ENCODE measurements at places on chromosomes 2 and 18.

GRCh38 chr2:151973901-151974199, 125.0 kb downstream of the CACNB4 start:
- DNase-seq: no peak

GRCh38 chr2:112927745-112928144, 16.8 kb downstream of the IL37 start:
- DNase-seq: no peak

DNA sequence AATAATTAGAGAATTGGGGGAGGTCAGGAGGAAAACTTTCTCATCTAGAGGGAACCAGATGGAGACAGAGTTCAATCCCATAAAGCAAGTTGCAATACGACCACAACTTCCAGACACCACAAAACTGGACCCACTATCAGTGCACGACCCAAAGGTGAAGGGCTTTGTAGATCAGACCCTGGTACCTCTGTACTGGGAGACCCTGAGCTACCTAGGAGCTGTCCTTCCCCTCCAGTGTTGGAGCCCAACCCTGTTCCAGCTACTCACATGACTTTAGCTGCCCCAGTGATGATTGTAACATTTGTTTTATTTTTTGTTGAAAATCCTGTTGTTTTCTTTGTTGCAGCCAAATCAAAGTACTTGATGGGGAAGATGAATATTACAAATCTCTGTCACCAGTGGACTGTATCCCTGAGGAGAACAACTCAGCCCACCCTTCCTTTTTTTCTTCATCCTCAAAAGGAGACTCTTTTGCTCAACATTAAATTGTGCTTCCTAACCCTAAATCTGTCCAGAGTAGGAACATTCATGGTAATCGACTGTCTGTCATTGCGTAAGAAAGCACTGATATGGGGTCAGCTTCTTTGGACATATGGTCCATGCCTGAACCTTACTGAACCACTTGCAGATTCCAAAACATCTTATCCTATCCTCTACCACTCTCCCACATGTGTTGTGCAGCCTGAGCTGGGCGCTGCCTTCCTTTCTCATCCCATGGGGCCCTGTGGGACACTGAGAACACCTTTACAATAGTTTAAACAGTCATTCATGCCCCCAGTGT, 62.3 kb upstream of the SP5 start:
- no peak for DNase-seq

GRCh38 chr2:101502095-101502494, 27.2 kb upstream of the RFX8 start:
- DNase-seq: no peak

DNA sequence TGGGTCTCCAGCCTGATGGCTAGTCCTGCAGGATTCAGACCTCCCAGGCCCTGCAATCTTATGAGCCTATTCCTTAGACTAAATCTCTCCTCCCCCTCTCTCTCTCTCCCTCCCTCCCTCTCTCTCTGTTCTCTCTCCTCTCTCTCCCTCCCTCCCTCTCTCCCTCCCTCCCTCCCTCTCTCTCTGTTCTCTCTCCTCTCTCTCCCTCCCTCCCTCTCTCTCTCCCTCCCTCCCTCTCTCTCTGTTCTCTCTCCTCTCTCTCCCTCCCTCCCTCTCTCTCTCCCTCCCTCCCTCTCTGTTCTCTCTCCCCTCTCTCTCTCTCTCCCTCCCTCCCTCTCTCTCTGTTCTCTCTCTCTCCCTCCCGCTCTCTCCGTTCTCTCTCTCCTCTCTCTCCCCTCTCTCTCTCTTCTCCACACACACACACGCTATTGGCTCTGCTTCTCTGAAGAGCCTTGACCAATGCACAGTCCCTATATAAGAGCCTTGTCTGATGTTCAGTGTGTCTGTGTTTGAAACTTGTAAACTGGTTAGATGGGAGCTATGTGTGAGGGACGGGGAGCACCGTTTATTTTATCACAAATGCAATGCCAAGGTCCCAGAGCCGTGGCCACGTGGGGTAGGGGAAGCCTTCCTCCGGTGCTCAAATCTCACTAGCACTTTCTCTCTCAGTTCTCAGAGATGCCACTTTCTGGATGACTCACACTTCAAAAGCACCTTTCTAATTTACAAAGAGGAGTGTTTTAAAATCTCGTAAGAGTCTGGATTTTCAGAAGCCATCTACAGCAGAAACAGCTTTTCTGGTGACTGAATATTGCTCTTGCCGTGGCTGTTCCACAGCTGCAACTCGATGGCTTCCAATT, 9.4 kb upstream of the PRLH start:
- no peak for DNase-seq

- DNase-seq: no peak
Observed at GRCh38 chr2:231394211-231395141, 1.0 kb upstream of the B3GNT7 start.

DNA sequence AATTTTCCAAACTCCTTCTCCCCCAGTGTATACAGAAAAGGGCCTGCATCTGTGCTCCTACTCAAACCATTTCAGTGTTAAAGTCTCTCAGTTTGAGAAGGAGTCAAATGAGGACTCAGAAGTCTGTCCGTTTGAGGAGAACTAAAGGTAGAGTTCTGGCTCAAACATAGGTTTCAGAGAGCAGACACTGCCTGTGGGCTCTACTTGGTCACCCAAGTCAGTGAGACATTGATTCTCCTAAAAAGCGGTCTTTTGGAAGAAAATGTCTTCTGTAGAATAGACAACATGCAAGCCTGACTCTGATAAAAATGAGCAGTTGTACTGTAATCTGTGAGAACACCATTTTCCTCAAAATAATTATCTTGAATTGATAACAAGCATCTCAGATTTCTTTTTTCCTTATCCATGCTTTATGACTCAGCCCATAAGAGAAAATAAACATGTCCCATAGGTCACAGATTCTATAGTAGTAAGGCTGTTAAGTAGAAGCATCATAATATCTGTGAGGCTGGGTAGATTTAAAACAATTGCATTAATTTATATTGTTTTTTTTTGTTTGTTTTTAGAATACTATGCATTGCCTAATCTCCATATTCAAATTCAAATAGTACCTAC, 82.8 kb downstream of the ASXL3 start:
- no peak for DNase-seq

DNA sequence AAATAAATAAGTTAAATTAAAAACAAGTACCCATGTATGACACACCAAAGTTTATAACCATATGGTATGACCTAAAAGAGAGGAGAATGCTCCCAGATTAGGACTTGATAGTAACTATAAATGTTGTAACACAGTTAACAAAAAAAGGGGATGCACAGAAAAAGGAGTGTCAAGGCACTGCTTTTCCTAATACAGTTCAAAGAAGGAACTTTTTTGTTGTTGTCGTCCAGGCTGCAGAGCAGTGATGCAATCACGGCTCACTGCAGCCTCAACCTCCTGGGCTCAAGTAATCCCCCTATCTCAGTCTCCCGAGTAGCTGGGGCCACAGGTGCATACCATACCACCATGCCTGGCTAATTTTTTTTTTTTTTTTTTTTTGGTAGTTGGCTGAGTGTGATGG, 2.7 kb downstream of the NARS1 start:
- no peak for DNase-seq

DNA sequence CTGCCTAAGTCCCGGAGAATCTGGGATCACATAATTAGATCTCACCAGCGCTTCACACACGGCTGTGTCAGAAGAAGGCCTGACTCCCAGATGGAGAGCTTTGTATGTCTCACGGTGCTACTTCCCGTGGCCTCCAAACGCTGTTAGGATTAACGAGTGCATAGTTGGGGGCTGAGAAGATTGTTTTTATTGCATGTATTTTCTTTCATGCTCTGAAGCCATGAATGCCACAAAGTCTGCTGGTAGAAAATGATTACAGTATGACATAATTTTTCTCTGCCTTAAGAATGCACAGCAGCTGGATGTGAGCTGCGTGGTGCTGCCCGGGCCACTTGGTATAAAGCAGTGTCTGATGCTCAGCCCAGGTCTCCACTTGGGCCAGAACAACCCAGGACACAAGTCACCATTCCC, 166.5 kb downstream of the SEPTIN10 start:
- no peak for DNase-seq

DNA sequence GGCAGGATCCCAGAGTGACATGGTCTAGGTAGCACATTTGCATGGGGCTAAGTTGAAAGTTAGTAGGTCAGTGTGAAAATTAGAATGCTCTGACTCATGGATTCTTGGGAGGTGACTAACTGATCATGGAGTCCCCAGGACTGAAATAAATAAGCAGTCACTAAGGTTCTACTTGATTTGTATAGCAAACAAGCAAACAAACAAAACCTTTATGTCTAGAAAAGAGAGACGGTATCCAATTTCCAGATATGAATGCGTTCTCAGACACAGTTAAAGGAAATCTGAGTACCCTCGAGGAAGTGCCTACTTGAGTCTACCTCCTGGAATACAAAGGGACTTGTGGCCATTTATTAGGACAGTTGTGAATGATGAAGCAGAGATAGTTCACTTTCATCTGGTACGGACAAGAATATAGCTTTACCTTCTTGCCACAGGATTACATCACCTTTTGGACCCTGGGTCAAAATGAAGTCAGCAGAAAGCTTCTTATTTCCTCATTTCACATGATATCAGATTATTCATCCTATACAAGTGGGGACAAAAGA, 54.3 kb upstream of the AGPS start:
- DNase-seq: peak; percentile 74

GRCh38 chr2:219820767-219821166, 193.3 kb downstream of the SLC4A3 start:
- no peak for DNase-seq

- no peak for DNase-seq
Observed at GRCh38 chr2:84160453-84160852, 298.6 kb downstream of the SUCLG1 start.

DNA sequence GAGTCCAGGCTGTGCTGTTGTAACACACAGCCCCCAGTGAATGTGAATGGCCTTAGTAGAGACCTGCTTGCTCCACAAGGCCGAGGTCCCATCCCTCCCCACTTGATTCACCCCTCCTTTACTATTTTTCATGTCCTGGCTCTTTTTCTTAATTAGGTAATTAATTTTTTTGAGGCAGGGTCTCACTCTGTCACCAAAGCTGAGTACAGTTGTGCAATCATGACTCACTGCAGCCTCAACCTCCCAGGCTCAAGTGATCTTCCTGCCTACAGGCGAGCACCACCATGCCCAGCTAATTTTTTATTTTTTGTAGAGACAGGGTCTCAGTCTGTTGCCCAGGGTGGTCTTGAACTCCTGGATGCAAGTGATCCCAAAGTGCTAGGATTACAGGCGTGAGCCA, 19.3 kb downstream of the FBLN7 start:
- no peak for DNase-seq

- no peak for DNase-seq
Observed at GRCh38 chr2:136319651-136320050, 201.7 kb upstream of the CXCR4 start.

DNA sequence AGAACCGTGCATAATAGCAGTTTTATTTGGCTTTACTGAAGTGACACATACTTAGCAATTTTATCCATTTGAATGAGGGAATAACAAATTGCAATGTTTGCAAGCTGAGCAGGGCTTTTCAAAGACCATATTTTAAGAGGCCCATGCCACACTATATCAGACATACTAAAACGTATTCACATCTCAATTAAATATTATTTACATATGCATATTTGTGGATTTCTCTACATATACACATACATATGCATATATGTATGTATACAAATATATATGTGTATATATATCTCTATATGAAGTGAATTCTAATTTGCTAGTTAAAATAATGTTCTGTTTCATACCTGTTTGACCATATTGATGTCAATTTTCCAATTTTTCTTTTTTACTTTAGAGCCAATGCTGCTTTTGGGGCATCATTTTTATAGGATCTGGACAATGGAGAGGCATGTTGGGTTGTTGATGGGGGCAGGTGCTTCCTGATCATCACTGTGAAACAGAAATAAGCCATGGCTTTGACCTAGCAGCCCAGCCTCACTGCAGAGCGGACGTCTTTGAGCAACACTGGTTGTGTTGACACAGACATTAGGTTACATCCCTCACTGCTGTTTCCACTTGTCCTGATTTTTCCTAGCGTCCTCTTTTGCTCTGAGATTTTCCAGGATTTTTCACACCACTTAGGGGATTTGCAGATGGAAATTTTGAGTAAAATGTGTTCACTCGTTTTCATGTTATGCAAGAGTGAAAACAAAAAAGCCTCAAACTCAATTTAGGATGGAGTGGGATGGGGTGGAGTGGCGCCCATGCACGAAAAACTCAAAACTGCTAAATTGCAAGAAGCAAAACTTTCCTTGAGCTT, 56.9 kb downstream of the RDH14 start:
- DNase-seq: no peak

Data from Panc1 (cell line).